Pericardium fibroblast (primary cell): ENCODE measurements at places on chromosomes 4 and X. TPM values are rescaled to one million over a fixed set of nuclear protein-coding genes. Genes with fewer than 3 reads are reported as not detected.

The TCEAL3 gene
- total RNA-seq, result 38.0 and 98.5 TPM in 2 replicates

The FREM3 gene
- not detected in 2 replicates for total RNA-seq

The LEF1 gene
- 0.93 TPM in 1 of 2 replicates, not detected in the other for total RNA-seq

The UGT2B11 gene
- not detected in 2 replicates for total RNA-seq

The GPRASP3 gene
- 0.82 and 6.1 TPM in 2 replicates for total RNA-seq

The CT55 gene
- total RNA-seq, result not detected in 2 replicates

The EVC2 gene
- total RNA-seq, result 9.7 and 9.8 TPM in 2 replicates

The MFAP3L gene
- 0.23 and 4.9 TPM in 2 replicates for total RNA-seq

The LONRF3 gene
- 0.09 TPM in 1 of 2 replicates, not detected in the other for total RNA-seq

The S100P gene
- total RNA-seq, result not detected in 2 replicates

The LANCL3 gene
- total RNA-seq, result 1.1 TPM in 1 of 2 replicates, not detected in the other

The CC2D2A gene
- total RNA-seq, result 17.2 and 26.9 TPM in 2 replicates

The PDHA1 gene
- total RNA-seq, result 25.3 and 45.5 TPM in 2 replicates

The DCHS2 gene
- not detected in 2 replicates for total RNA-seq

The TMPRSS11D gene
- not detected in 2 replicates for total RNA-seq

The NXF2B gene
- total RNA-seq, result not detected in 2 replicates

The BMX gene
- total RNA-seq, result not detected in 2 replicates
